Stimulated activated CD4-positive, alpha-beta T cell treated with anti-CD3 and anti-CD28 coated beads, Interleukin-4, amount 100 ng/mL, for 4 hours (primary cell): ENCODE measurements at places on chromosomes 16 and 17.
A peak's percentile ranks its signal among the peaks of the same experiment; 100 is the strongest.

- no peak for DNase-seq
Measured at GRCh38 chr17:9406046-9406606, 169.5 kb downstream of the STX8 start.

DNA sequence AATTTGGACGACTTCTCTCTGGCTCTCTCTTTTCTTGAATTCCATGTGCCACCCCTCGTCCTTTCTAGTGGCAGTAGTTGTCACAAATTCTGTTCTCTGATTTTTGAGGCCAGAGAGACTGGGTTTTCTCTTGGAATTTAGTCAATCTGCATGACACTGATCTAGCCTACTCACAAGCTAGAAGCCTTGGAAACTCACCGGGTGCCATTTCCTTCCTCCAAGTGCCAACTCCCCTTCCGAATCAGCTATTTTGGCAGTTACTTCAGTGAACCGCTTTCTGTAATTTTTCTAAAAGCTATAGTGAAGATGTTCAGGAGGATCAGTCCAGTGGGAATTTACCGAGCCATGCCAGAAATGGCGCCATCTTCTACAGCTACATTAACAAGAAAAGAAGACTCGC lies 228.9 kb downstream of the PMP22 start:
- no peak for DNase-seq

DNA sequence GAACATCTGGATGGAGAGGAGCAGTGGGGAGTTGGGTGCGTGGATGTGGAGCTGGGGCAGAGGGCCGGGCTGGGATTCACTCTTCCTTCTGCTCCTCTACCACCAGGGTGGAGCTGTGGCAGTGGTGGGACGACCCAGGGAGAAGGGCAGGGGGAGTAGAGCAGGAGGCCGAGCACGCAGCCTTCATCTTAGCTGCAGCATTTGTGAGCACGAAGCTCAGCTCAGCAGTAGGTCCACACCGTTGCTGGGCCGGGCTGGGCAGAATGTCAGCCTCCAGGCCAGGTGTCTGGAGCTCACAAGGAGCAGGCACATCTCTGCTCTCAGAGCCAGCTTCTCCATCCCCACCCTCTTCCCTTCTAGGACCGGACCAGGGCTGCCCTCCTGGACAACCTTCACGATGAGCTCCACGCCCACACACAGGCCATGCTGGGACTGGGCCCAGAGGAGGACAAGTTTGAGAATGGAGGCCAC lies 55.7 kb downstream of the OR1D5 start:
- no peak for DNase-seq

GRCh38 chr16:2829501-2830354 lies at the start of gene ZG16B:
Gene ZG16B, plus strand, starts transcription at chr16:2830303. Its CDS starts 139 bp downstream, at chr16:2830442.
- no peak for DNase-seq

DNA sequence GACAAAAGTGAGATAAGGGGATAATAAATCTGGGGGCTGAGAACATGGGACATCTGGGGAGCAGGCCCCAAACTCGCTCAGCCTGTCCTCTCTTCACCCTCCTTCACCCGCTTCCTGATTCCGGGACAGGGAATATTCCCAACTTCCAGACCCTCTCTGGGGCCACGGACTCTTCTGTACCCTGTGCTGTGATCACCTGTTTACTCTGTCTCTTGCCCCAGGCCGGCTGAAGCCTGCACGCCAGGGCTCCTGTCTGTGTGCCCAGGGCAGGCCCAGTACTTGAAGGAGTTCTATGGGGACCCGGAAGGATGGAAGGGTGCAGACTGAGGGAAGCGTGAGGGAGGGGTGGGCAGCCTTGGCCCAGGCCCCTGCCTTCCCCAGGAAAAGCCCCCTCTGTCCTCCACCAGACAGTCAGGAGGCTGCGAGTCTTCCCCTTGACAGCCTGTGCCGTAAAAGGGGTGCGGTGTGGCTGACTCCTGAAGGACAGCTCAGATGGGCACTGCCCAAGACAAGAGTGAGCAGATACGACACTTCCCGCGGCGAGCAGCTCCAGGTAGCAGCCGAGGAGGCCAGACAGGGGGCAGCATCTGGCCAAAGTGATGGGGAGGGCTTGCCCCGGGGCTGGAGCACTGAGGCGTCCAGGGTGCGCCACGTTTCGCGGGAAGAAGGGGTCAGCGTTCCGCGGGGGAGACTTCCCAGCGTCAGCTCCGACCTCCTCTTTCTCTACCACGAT lies 1.0 kb upstream of the CCNF start:
- peak; percentile 8 for DNase-seq

DNA sequence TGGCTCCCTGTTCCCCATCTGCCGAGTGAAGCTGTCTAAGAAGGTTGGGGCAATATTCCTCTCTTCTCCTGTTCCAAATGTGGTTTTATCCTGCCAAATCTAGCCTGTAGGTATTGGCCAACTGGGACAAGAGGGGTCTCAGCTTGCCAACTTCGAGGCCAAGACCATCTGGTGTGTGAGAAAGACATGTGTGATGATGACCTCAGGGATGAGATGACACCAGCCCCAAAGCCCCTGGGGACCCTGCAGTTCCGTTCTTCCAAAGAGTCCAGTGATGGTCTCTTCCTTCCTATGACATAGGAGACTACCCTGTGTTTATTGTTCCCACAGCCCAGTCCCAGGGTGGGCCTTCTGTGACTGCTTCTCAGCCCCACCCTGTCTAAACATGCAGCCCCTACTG lies 34.8 kb upstream of the ADAMTS18 start:
- DNase-seq: no peak

DNA sequence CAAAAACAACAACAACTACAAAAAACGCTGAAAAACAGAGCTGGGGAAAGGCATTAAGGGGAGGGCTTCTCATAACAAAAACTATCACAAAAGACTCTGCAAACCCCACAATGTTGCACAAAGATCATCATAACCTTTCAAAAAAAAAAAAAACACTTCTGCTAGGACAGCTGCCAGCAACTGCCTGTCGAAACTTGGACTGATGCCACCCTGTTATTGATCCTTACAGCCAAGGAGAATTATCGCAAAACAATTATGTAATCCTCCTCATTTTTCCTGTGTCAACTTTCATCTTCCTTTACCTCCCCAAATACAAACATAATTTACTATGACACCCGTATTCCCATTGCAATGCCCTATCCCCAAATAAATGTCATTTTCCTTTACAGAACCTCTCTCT lies 9.3 kb downstream of the CCDC40 start:
- DNase-seq: no peak

DNA sequence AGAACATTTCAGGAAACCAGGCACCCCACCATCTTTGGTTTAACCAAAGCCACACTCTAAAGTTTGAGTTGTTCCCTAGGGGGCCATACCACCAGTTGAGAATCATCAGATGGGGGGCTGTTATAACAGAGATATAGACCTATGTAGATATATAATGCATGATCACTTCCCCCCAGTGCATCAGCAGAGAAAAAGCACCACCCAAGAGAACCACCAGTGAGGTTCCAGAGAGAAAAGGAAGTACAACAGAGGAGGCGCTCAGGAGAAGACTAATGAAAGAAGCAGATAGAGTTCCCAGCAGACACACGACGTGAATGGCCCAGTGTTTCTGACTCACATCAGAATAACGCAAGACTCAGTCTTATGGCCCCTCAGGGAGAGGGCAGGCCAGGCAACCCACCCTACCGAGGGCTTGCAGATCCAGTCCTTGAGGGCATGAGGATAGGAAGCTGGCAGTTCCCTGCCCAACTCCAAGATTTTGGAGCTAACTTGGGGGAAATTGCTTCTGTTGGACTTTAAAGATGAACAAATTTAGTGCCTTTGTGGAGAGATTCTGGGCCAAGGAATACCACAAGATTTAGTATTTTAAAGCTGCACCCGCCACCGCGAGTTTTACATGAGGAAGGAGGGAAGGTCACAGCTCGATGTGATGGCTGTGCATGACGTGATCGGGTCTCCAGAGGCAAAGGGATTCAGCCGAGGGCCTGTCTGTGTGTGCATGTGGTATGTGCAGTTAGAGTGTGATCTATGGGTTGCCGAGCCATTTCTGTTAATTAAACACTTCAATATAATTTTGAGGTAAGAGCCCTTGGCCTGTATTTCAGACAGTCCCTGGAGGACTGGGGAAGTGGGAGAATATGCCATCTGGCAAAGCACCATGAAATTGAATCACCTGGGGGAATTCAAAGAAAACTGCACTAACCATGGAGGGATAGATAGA lies 53.1 kb downstream of the AIPL1 start:
- DNase-seq: no peak
